ENCODE measurements at places on chromosomes 3 and 15.

- DNase-seq, result no peak
Observed at GRCh38 chr3:25985621-25986020, 195.7 kb downstream of the OXSM start.

DNA sequence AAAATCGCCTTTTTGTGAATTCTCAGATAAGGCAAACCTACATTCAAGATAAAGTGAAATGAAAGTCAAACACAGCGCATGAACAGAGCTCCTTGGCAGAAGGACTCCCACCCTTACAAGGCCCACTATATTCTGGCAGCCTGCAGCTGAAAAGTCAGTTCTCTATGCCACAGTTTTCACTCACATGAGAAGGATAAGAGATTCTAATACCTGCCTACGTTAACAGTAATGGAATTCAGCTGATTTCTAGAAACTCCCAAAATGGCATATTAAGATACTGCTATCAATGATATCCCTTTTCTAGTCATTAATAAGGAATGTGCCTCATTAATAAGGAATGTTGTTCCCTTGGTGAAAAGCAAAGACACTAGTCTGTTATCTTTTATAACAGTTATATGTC, 27.0 kb downstream of the SLC30A4 start:
- DNase-seq, result no peak

DNA sequence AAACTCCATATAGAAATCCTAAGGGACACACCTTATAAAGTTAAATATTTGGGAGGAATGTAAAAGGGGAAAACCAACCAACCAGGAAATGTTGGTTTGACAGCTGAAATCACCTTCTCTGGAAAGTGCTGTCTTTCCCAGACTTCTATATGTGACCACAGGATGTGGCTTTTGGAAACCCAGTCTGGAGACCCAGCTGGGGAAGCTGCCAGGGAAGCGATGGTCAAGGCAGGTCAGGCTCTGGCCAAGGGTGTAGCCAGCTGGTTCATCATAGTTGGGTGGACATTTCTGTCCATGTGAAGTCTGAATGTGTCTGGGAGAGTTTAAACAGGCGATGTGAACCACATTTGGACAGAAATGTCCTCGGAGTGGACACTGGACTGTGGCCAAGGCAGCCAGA, 73.9 kb downstream of the ARNT2 start:
- DNase-seq, result no peak

GRCh38 chr15:32872621-32873283, 154.9 kb downstream of the GREM1 start:
- DNase-seq, result no peak

- no peak for DNase-seq
Observed at GRCh38 chr3:20787005-20787404, 601.0 kb upstream of the SGO1 start.

GRCh38 chr15:31574766-31575165, 248.1 kb downstream of the KLF13 start:
- no peak for DNase-seq

- DNase-seq, result no peak
Observed at GRCh38 chr3:71451060-71451459, 132.5 kb downstream of the FOXP1 start.

- no peak for DNase-seq
Observed at GRCh38 chr3:10883478-10884234, 67.6 kb downstream of the SLC6A11 start.

GRCh38 chr15:71125831-71126450, 10.7 kb downstream of the THSD4 start:
- no peak for DNase-seq

GRCh38 chr15:69780374-69780773, 317.3 kb downstream of the TLE3 start:
- no peak for DNase-seq

DNA sequence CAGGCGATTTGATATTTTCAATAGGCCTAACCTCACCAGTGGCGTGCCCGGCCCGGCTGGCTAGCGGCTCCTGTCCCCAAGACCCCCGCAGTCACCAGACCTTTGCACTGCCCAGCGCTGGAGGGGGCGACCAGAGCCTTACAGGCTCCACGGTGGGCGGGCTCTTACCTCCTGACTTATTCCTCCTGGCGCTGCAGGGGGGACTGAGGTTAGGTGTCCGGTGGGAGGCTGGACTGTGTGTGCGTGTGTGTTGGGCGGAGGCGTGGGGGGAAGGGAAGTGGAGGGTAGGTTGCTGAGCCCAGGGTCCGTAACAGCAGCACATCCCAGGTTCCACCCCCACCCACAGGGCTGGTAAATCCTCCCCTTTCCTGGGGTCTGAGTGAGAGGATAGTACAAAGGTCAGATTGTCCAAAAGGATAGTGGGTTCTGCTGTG, 27.5 kb upstream of the THRB start:
- DNase-seq, result no peak

DNA sequence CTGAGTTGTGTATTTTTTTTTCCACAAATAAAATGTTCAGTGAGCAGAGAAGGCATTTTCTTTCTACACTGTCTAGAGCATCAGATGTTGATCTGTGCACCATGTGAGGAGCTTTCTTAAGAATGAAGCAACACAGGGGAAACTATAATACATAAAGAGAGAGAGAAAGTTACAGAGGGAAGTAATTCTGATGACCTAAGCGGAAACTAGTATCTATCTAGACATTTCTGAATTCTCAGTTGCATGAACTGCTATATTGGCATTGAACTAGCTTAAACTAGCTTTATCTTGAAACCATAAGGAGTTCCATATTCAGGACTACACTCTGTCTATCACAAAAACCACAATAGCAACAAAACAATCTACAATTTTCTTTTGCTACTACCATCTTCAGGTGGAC, 822.4 kb downstream of the VGLL3 start:
- DNase-seq, result no peak

- DNase-seq, result no peak
Observed at GRCh38 chr3:179266701-179267211, 15.8 kb upstream of the KCNMB3 start.

DNA sequence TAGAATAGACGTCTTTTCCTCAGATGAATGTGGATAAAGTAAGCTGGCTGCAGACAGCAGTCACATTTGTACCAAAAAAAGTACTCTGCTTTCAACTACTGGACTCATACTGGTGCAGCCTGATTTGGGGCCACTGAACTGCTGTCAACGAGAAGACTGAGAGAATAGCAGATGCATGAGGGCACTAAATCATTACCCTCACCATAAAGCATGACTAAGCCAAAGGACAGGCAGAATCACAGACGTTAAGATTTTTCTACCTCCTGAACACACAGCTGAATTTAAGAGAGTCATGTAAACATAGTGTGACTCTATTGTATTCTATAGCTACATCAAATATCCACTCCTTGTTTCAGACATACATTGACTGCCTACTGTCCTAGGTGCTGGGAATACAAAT, 67.8 kb upstream of the CDAN1 start:
- no peak for DNase-seq

GRCh38 chr3:107892955-107893624, 197.7 kb downstream of the CD47 start:
- no peak for DNase-seq

- DNase-seq, result no peak
Observed at GRCh38 chr3:101119535-101119934, 126.3 kb upstream of the ABI3BP start.

GRCh38 chr15:73996267-73996666, 1.8 kb downstream of the PML start:
- no peak for DNase-seq

DNA sequence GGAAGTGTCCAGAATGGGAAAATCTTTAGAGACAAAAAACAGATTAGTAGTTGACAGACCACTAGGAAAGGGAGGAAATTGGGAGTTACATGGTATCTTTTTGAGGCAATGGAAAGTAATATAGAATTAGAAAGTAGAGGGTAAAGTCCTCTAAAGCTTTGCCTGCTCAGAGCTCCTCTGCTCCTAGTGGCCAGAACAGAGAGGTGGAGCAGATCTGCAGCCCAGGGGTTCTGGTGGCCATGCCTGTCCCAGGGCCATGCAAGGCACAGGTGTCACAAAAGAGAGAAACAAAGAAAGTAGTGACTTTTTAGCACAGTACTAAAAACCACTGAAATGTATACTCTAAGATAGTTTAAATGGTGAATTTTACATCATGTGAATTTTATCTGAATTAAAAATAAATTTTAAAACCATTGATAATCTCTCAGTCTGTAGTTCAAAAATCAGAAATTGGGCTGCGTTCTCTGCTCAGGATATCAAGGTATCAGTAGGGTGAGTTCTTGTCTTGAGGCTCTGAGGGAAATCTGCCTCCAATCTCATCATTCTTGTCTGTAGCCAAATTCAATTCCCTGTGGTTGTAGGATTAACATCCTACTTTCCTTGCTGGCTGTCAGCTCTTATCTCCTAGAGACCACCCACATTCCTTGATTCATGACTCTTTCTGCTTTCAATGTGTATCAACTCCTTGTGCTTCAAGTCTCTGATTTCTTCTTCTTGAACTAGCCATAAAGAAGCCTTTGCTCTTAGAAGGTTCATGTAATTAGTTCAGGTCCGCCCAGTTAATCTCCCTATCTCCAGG, 23.6 kb downstream of the PYGO1 start:
- no peak for DNase-seq

DNA sequence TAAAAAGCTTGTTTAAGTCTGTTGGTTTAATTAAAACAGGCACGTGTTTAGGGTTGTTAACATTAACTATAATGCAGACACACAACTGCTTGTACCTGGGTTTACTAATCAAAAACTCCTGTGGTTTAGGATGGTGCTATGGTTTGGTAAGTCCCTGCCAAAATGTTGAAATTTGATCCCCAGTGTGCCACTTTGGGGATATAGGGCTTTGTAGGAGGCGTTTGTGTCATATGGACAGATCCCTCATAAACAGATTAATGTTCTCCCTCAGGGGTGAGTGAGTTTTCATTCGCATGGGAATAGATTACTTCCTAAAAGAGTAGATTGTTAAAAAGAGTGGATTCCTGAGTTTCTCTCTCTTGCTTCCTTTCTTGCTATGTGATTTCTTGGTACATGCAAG, 18.7 kb upstream of the GK5 start:
- no peak for DNase-seq

GRCh38 chr3:32372213-32372490, 19.5 kb upstream of the CMTM7 start:
- no peak for DNase-seq

DNA sequence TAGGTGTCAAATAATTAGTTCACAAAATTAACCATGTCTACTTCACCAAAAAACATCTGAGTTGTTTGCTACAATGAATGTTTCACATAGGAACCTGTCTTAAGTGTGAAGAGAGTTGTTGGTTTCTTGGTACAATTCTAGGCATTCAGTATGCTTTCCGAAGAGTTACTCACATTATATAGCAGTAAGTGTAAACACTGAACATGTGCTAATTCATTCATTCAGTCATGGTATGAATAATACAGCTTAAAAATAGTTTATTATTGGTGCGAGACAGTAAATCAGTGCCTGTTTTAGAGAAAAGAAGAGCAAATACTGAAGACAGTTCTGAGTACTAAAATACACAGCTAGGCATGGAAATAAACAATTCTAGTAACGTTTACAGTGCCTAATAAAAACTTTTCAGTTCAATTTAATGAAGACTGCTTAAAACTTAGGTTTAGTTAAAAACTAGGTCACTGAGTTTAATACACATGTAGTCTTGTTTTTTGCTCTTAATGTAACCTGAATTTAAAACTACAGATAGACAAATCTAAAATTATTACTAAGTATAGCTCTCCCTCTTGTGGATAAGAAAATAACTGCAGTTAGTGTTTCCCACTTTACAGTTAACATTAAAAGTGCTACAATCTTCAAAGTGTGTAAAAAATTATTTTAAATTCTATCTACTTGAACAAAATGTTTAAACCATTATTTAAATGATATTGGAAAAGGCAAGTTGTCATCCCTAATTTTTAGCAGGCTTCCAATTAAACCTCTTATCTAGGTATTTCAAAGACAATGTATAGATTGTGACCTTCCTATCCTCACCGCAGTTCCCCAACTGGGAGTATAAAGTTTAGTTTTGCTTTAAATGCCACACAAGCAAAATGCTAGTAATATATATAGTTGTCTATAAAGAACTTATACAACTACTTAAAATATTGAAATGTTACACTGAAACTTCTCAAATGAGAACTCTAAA, 20.1 kb upstream of the ZCWPW2 start:
- DNase-seq, result peak; percentile 67

DNA sequence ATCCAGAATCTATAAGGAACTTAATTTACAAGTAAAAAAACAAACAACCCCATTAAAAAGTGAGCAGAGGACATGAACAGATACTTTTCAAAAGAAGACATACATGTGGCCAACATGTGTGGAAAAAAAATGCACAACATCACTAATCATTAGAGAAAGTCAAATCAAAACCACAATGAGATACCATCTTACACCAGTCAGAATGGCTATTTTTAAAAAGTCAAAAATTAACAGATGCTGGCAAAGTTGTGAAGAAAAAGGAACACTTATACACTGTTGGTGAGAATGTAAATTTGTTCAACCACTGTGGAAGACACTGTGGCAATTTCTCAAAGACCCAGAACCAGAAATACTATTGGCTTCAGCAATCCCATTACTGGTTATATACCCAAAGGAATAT, 830.0 kb upstream of the ALCAM start:
- DNase-seq, result no peak

GRCh38 chr3:161977063-161977462, 480.5 kb downstream of the OTOL1 start:
- DNase-seq, result no peak

GRCh38 chr3:51270559-51270958, 114.5 kb upstream of the MANF start:
- no peak for DNase-seq

GRCh38 chr3:106842151-106842550, 535.1 kb upstream of the CCDC54 start:
- no peak for DNase-seq

- no peak for DNase-seq
Observed at GRCh38 chr15:65029736-65030208, 333 bp upstream of the MTFMT start.

- no peak for DNase-seq
Observed at GRCh38 chr3:96959474-96959873, 145.1 kb downstream of the EPHA6 start.

GRCh38 chr15:91894606-91895005, 41.1 kb downstream of the SLCO3A1 start:
- no peak for DNase-seq

- DNase-seq, result no peak
Observed at GRCh38 chr15:65383991-65384390, 6.2 kb upstream of the IGDCC3 start.

- no peak for DNase-seq
Observed at GRCh38 chr15:33679061-33679460, 289.2 kb upstream of the CHRM5 start.

GRCh38 chr3:43865351-43865750, 174.6 kb downstream of the ABHD5 start:
- no peak for DNase-seq

All from CD4-positive, alpha-beta T cell treated with Interleukin-10 for 1 hour (primary cell).